Suppressor macrophage treated with lipopolysaccharide for 1 hour (primary cell): ENCODE measurements at places on chromosomes 1 and 21.

DNA sequence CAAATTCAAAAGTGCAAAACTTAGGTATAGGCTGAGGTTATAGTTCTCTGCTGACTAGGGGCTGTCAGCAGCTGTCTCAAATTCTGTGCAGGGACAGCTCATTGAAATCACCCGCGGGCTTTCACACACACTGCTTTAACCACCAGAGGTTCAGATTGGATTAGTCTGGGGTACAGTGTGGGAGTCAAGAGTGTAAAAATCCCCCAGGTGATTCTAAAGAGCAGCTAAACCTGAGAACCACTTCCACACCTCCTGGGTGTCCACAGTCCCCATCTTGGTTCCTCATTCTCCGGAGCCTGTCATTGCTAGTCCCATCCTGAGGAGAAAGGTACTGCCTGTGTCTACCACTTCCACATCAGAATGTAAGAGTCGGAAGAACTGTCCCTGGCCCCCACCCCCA is 9.9 kb upstream of the TDRD10 start:
- no peak for DNase-seq

DNA sequence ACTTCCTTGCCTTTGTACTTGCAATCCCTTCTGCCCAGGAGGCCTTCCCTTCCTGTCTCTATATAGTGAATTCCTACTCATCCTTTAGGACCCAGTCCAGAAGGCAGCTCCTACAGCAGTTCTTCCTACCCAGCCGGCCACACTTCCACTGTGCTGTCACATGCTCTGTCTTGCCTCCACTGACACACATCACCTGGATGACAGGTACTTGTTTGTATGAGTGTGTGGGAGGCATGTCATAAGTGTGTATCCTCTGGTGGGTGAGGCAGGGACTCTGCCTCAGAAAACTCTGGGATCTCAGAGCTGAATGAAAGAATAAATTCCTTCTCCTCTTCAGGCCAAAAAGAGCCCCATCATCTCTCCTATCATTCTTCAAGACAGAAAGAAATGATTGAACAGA is 5.1 kb upstream of the OSCP1 start:
- DNase-seq, result no peak

GRCh38 chr1:174191349-174191862 is 32.1 kb downstream of the RABGAP1L start:
- DNase-seq, result no peak

DNA sequence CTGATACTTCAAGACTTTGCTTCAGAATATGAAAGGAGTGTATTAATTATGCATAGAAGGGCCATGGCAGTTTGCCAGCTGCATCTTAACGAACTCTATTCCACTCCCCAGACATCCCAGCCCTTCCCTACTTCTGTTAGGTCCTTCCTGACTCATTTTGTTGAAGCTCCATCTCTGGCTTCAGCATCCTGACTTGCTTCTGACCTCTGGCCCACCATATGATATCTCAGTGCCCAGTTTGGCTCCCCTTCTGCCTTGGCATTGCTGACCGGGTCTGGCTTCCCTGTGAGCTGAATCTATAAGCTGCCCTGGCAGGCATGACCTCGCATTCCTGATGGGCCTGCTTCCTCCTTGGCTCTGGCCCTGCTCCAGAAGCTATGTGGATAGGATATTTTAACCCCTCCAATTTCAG is 27.6 kb upstream of the ARHGAP29 start:
- no peak for DNase-seq

- DNase-seq, result no peak
Observed at GRCh38 chr1:194709439-194709838, 1523.0 kb upstream of the B3GALT2 start.

DNA sequence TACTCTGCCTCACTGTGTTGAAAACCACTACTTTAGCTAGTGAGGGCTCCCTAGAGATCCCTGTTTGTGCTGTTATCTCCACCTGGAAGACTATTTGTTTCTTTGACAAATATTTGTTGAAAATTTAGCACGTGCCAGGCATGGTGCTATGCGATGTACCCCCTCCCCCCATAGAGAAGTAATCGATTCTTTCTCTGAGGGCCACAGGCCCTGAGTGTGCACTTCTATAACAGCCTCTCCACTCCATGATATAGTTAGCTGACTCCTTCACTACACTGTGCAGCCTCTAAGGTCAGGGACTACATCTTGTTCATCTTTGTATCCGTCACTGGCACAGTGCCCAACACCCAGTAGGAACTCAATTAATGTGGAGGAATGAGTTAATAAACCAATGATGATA is 17.3 kb upstream of the RBM15 start:
- no peak for DNase-seq

GRCh38 chr1:233867028-233867427 is 37.4 kb upstream of the SLC35F3 start:
- no peak for DNase-seq

DNA sequence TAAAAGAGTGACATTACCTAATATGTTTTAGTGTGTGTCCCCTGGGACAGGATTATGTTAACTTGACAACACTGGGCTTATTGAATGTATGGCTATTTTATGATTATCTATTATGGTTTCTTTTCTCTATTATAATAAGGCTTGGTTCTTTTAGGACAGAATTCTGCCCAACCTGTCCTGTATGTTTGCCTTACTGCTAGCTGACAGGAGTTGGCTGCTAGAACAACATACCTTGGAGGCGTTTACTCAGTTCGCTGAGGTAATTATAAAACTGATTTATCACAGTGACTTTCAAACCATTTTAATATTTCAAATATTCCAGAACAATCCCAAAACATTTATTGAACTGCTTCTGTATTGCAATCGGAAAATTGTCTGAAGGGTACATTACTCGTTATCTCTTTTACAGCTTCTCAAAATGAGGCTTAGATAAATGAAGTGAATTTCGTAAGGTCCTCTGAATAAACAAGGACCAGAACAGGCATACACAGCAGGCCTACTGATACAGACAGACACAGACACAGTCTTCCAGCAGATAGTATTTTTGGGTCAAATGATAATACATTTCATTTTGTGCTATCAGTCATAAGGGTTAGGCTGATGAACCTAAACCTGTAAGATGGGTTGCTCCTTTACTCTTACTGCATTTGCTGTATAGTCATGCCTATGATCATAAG is 44.2 kb downstream of the SCYL3 start:
- no peak for DNase-seq

- no peak for DNase-seq
Observed at GRCh38 chr1:229645324-229645993, 19.4 kb downstream of the URB2 start.

- peak; percentile 4 for DNase-seq
Observed at GRCh38 chr1:232853994-232854797, 49.0 kb downstream of the MAP10 start.

- DNase-seq, result no peak
Observed at GRCh38 chr1:8465013-8465412, 147.1 kb downstream of the SLC45A1 start.

DNA sequence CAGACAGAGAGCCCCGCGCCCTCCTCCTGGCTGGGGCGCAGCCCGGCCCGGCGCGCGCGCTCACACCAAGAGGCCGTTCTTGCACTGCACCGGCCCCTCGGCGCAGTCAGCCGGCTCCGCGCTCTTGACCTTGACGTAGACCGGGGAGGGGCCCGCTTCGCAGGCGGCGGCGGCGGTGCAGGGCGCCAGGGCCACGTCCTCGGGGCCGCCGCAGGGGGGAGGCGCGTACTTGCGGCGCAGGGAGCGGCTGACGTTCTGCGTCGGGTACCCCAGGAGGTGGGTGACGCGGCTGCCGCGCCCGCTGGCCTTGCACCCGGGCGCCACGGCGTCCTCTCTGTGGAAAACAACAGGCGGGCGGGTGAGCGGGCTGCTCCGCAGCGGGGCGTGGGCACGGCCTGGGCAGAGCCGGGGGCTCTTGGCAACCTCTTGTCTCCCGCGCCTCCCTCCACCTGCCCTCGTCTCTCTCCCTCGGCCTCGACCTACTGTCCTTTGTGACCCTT is 7.7 kb downstream of the VSIG8 start:
- DNase-seq, result peak; percentile 69

GRCh38 chr21:35782667-35783066 is 277.7 kb downstream of the SETD4 start:
- DNase-seq, result no peak

GRCh38 chr1:174766727-174767126 is 233.0 kb upstream of the CACYBP start:
- no peak for DNase-seq

DNA sequence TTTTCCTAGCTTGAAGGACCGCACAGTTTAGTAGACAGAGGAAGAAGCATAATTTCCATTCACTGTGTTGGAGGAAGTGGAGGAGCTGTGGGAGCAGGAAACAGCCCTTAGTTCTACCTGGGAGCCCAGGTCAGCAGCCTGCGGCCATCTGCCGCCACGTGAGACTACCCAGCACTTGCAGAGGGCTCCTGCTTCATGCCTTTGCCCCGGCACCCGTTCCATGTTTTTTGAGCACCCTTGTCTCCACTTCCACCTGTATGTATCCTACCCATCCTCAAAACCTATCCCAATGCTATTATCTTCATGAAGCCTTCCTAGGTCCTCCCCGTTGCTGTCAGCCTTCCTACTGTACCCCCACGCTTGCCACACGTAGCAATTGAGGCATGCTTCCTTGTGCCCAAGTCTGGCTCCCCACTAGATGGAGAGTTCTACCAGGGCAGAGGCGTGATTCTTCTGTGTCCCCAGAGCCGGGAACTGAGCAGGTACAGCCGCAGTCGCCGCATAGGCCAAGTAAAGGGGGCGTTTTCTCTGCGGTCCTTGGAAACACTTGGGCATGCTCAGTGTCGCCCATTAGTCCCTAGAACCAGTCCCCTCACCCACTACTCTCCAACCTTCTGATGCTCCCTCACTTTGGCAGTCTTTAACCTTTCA is 1.9 kb downstream of the SLC6A9 start:
- DNase-seq, result peak; percentile 17

DNA sequence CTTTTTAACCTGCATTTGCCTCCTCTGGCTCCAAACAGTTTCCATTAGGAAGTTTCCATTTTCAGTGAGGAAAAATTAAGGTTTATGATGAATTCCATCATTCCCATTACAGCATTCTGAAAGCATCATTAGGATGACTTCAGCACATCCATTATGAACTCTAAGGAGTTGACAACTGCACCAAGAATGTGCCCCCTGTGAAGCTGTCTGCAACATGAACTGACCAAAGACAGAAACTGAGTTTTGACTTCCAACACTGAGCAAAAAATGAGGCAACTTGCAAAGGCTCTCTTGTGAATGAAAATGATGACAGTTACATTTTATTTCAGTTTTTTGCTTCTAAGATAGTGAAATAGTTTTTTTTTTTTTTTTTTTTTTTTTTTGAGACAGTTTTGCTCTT is 18.3 kb upstream of the KCNE1 start:
- no peak for DNase-seq

- no peak for DNase-seq
Observed at GRCh38 chr21:44450402-44450801, 4.9 kb upstream of the LRRC3 start.

GRCh38 chr1:13702425-13703127 is 2.6 kb downstream of the PRDM2 start:
- DNase-seq, result no peak

DNA sequence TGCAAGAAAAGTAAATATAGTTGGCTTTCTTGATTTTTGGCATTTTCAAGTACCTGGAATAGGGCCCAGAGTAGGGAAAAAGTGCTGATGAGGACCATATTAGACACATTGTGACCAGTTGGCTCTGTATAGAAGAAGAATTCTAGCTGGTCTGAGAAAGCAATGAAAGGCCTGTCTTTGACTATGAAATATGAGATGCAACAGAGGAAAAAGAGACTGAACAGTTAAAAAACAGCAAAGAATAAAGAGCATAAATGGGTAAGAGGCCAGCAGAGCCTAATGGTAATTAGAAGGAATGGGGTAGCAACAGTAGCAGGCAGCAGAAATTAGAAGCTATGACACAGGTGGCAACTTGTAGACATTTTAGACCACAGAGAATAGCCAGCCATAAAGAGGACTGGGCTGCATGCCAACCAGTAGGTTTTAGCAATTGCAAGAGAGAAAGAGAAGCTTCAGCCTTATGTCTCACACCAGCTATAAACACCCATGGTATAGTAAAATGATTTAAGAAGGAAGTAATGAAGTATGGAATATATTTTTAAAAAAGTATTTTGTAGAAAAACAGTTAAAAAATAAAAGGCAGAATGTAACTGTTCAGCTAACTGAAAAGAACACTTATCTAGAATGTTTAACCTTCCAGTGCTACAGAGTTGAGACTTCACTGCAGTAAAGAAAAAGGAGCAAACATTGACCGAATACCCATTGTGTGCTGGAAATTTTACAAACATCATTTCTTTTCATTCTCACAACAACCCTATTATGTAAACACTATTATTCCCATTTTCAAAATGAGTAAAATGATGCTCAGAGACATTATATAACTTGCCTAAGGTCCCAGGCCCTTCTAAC is 114.1 kb downstream of the LHX4 start:
- peak; percentile 50 for DNase-seq

GRCh38 chr1:23525558-23526250 is 5.3 kb downstream of the E2F2 start:
- DNase-seq, result no peak

GRCh38 chr1:15696956-15697521 is 12.9 kb downstream of the PLEKHM2 start:
- DNase-seq, result peak; percentile 89

DNA sequence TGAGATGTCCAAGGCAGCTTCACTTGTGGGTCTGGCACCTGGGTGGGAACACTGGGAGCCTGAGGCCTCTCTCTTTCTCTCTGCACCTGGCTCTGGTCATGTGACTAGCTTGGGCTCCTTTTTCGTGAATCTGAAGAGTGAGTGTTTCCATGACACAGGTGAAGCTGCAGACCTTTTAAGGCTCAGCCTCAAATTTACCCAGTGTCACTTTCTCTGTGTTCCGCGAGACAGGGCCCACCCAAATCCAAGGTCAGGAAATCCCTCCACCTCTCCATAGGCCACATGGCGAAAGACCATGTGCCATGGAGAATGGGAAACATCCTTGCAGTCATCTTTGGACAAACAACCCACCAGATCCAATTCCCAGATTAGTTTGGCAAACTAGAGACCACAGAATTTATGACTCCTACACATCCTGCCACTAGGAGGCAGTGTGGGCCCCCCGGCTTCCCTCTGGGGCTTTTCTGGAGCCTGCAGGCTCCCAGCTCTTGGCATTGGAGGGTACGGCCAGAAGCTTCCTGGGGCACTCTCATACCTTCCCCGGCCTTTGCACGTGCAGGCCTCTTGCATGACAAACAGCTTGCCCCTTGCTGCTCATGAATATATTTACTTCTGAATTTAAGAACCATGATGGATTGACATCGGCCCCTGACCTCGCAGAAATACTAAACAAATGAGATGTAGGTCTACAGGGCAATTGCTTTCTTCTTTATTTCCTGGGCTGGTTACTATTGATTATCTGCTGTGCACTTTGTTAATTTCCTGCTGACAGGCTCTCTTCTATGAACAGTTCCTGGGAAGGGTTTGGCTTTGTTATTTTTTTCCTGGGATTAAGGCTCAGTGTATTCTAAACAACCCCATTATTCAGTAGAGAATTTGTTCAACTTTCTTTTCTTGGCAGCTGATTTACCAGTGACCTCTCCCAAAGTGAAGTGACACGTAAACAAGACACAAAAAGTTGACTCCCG is 180.7 kb downstream of the KAZN start:
- DNase-seq, result peak; percentile 36
